ENCODE measurements at places on chromosomes 2 and 18.

DNA sequence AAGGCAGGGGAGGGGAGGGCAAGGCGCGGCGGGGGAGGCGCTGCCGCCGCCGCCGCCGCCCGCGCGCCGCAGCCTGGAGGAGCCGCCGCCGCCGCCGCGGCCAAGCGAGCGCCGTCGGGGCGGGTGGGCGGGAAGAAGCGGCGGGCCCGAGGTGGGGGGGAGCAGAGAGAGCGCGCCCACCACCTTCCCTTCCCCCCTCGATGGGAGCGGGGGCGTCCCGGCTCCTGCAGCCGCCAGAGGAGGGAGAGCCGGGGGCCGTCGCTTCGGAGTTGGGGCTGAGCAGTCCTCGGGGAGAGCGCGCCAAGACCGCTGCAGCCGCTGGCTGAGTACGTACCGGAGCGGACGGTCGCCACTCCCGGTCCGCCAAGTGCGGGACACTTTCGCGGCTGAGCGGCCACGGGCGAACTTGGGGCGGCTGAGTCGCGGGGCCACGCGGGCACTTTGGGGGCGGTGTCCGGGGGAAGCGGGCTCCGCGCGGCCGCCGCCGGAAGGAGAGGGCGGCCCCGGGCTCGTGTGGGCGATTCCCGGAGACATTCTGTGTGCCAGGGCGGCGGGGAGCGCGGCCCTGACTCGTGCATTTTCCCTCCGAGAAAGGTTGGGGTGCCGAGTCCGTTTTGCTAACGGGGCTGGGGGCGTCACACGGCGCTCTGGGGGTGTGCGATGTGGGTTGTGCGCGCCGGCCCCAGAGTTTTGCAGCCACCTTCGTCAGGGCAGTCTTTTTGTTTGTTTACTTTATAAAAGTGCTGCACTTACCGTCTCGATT, at the start of gene NAB1:
NAB1 (plus strand) TSS at position 49 of the 763 bp plus-strand sequence. CDS start 10,094 bp downstream, outside the sequence.
- peak; percentile 60 for DNase-seq

DNA sequence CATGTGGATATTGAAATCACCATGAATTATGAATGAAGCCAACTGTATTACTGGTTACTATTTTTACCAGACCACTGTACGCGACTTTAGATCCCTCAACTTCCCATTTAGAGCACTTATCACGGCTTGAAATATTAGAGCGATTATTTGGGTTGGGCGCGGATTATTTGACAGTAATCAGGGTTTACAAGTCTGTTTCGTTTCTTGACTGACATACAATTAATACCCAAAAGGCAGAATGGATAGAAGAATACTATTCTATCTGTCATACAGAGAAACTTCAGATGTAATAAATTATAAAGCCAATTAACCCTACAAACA, 496 bp upstream of the NAPG start:
- DNase-seq = no peak

DNA sequence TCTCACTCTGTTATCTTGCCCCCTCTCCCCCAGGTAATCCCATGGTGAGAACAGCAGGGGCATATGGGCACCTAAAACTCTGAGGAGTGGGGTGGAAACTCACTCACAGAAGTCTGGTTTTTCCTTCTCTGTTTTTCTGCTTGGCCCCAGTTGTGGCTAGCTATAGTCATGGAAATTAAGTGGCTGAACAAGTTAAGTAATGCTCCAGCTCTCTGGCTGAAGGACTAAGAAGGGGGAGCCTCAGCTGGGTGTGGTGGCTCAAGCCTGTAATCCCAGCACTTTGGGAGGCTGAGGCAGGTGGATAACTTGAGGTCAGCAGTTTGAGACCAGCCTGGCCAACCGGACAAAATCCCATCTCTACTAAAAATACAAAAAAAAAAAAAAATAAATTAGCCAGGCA, 261.0 kb downstream of the TPGS2 start:
- no peak for DNase-seq

- DNase-seq = no peak
These were observed 16.8 kb downstream of the ASXL3 start for GRCh38 chr18:33594799-33595198.
